Esophagus squamous epithelium (tissue), 5 donors: ENCODE measurements at places on chromosomes 16 and 17.

- no peak for DNase-seq
Observed at GRCh38 chr17:53227514-53227913, 595.2 kb upstream of the KIF2B start.

- DNase-seq = no peak
Observed at GRCh38 chr16:50611332-50611934, 63.2 kb downstream of the NKD1 start.

DNA sequence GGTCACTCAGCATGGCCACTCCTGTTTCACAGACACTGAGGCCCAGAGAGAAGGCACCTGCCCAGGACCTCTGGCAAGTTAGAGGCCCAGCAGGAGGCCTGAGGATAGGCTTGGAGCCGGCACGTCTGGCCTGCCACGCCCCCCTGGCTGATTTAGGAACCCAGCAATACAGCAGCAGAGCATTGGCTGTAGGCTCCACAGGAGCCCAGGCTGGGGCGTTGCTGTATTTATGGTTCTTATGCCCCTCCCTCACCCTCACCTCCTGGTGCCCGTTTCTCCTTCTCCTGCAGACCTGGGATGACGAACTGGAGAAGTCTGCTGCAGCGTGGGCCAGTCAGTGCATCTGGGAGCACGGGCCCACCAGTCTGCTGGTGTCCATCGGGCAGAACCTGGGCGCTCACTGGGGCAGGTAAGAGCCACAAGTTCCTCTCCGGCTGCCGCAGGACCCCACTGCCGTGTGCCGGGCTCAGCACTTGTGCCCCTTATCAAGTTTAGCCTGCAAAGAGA, 25.8 kb downstream of the CRISPLD2 start:
- no peak for DNase-seq

DNA sequence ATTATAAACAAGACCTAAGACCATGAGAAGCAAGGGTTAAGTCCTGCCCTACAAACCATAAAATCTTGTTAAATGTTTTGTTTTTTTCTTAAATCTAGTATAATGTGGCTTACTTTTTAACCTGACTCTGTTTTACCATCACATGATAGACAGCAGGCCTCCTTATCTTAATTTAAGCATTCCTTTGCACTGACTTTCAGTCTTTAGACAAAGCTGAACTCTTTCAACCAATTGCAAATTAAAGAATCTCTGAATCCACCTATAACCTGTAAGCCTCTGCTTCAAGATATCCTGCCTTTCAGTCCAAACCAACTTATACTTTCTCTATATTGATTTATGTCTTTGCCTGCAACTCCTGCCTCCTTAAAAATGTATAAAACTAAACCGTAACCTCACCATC, 478.5 kb downstream of the GRIN2A start:
- no peak for DNase-seq

DNA sequence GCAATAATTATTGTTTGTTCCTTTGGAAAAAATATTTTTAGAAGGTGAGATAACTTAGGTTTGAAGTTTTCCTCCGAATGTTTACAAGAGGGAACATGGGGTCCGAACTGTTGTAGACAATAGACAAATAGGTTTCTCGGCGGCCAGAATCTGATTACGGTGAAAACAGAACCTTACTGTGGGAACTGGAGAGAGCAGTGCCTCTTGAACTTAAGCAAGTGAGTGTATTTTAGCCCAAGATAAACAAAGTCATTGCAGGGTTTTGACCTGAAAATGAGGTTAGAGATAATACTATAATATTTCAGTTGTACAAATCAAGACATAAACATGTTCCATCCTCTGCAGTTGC, 134.7 kb downstream of the ABCA8 start:
- no peak for DNase-seq

- no peak for DNase-seq
Observed at GRCh38 chr17:60371818-60372510, 20.0 kb downstream of the USP32 start.

DNA sequence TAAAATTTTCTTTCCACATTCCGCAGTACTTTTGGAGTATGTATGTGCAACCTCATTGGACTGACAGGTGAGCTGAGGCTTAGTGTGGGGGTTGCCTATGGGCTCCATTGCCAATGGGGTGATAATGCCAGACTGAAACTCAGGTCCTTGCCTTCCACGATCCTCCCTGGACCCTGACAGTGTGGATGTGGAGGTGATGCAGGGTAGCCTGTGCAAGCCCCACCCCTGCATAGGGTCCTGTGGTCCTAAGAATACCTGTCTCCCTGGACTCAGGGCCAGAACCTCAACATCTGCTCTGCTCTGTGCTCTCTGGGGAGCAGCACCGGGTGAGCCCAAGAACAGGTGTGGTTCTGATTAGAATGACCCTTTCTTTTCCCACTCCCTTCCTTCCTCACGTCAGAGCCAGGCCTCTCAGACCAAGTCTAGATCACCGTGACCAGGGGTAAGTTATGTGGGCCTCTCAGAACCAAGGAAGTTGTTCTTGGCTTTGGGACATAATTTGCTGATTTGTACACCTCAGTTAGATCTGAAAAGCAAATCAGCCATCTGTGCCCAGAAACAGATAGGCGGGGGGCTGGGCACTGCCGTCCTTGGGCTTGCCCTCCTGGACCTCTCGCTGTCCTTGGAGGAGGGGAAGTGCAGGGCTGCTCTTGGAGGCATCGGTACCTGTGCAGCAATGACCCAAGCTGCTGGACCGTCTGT, 8.4 kb upstream of the TNS4 start:
- no peak for DNase-seq

DNA sequence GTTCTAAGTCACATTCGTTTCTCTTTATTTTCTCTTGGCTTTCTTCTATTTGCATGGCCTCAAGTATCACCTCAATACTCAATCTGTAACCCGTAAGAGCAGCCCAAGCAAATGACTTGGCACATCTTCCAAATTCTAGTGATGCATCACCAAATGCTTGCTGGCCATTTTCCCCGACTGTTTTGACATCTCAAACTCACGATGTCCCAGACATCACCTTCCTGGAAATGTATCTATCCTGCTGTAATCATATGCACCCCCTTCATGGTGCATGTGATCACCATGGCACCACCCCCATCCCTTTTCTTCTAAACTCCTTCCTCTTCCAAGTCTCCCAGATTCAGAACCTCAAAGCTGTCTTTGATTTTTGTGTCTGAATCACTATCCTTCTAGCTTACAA, 24.0 kb upstream of the ABCA5 start:
- no peak for DNase-seq

DNA sequence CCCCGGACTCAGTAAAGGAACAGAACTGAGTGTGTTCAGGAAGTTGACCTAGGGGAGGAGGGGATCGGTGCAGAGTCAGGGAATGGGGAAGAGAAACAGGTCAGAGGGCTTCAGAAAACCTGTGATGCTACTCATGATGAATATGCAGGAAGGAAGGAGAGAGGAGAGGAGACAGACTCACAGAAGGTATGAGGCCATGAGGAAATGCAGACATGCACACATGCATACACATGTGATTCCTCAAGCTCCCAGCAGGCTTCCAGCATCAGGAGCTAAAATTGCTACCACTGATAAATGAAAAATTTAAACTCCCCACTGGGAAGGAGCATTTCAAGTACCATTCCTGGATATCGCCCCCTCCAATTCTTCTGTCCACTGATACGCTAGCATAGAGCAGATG, 262.6 kb downstream of the SLC39A11 start:
- no peak for DNase-seq

DNA sequence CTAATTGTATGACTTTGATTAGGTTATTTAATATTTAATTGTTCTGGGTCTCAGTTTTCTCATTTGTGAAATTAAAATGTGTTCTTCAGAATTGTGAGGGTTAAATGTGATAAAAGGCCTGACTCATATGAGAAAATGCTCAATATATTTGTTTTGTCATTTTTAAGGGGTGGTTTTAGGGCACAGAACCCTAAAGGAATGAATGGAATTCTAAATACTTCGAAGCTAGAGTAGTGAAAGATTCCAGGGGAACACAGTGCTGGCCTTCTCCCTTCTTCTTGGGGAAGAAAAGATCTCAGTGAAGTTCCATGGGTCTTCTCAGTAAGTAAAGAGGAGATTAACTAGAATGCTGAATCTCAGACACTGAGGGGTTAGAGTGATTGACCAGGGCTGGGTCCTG, 3.9 kb upstream of the SMPD3 start:
- no peak for DNase-seq

- DNase-seq = no peak
Observed at GRCh38 chr17:80146121-80147034, 550 bp downstream of the EIF4A3 start.

GRCh38 chr17:15169676-15170075, 95.5 kb downstream of the PMP22 start:
- no peak for DNase-seq

DNA sequence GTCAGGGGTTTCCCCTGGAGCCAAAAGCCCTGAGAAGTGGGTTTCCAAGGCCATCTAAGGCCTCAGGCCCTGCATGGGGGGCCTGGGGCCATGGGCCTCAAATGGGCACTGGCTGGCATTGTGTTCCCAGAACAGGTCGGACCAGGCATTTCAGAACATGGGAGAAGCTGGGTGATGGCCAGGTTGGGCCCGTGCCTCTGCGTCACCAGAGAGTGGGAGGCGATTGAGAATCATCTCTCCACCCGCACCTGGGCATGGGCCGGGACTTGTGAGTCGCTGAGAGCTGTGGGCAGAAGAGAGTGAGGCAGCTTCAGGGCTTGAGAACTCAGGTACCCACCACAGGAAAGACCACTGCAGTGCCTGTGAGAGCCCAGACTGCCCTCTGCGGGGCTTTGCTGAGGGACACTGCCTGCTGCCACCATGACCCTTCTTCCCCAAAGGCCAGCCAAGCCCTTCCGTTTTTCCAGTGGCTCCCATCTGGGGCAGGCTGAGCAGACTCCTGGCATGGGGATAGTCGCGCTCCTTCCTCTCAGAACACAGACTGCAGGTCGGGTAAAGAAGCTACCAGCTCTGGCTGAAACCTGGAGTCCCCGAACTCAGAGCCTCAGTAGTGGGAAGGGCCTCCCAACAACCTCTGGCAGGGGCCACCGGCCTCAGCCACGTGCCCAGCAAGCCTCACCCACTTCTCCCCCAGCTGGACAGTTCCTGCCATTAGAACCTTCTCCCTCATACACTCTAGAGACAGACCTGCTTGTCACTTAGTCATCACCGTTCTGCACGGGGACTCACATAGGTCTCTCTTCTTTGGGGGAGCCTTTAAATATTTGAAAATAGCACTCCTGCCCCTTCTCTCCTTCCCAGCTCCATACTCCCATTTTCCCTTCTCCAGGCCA, 1.6 kb downstream of the RAB11FIP4 start:
- no peak for DNase-seq

- DNase-seq = no peak
Observed at GRCh38 chr16:49700251-49701064, 155.5 kb downstream of the ZNF423 start.

- DNase-seq = no peak
Observed at GRCh38 chr17:76492989-76493501, 8.2 kb downstream of the RHBDF2 start.

GRCh38 chr17:39582658-39583057, 25.1 kb downstream of the NEUROD2 start:
- DNase-seq = no peak
